ENCODE measurements at places on chromosomes 1 and 21. TPM values are rescaled to one million over a fixed set of nuclear protein-coding genes. Genes with fewer than 3 reads are reported as not detected.

Gene NID1
- total RNA-seq, result 60.4 TPM

Gene AMPD1
- not detected for total RNA-seq

Gene EXTL1
- 0.34 TPM for total RNA-seq

Gene CHODL
- 0.76 TPM for total RNA-seq

Gene GPR161
- total RNA-seq, result 15.2 TPM
